ENCODE measurements at places on chromosomes 16 and 17.

DNA sequence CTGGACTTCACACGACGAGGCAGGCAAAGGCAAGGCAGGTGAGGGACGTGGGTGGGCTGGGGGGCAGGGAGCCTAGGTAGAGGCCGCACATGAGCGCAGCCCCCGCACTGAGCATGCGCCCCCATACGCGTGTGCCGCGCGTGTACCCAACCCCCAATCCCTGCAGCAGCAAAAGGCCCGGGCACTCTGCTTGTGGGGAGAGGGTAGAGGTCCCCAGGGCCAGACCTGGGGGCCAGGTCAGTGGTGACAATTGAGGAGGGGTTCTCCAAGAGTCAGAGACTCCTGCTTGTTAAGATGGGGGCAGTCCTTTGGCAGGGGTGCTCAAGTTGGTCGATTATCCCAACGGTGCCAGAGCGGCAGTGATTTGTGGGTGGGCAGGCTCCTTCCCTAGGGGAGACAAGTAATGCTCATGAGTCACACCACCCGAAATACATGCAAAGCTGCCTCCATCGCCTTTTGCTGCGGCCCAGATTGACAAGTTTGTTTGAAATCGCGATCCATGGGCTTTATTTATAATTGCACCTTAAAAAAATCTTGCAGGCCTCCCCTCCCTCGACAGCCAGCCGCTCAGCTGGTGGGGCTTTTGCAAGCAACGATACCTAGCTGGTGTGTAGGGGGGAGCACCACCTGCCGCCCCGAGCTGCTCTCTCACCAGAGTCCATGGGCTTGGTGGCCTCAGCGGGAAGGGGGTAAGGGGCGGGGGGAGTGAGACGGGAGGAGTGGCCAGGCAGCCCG, 1.1 kb upstream of the GIT1 start:
- DNase-seq: peak; percentile 52

DNA sequence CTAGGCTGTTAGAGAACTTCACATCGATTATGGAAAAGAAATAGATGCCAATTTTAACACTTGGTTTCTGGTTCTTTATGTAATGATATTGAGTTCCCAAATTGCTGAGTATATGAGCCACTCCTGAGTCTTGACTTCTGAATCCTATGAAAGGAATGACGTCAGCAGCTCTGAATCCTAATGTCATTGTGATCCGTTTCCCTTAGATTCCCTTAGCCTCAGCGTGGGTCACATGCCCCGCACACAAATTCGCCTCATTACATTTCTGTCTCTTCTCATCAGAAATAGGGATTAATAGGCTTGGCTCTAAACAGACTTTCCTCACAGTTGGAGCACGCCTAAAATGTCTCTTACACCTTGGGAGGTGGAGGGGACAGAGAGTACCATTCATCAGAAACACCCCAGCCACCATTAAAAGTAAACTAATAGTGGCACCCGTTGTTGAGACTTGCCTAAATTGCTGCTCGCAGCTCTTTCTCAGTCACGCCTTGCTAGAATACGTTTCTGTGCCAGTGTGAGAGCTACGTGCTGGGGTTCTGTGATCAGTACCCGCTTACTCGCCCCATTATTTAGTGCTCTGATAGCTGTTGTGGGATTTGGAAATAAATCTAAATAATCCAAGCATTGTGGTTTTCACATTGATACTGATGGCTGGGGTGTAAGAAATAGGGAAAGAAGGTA, 7.1 kb downstream of the MRM3 start:
- no peak for DNase-seq

DNA sequence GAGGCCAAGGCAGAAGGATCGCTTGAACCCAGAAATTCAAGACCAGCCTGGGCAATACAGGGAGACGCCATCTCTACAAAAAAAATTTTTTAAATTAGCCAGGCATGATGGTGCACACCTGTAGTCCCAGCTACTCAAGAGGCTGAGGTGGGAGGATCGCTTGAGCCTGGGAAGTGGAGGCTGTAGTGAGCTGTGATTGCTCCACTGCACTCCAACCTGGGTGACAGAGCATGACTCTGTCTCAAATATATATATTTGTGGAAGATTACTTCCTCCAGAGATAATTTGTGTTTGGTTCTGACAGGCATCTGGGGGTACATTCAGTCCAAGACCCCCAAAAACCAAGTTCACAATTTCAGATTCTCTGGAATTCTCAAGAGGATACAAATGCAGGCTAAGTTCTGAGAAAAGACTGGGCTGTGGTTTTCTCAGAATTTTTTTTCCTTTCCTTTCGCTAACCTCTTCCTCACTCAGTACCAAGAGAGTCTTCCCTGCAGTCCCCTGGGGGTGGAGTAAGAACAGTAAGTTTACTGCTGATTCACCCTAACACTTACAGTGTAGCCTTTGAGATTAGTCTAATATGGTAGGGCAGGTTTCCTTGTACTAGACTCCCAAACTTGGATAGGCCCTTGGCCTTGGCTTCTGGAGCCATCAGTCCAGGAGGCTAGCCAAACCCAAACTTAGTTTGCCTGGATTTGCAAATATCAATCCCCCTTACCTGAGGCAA, 15.1 kb downstream of the GSDMB start:
- peak; percentile 16 for DNase-seq

GRCh38 chr17:77359236-77359635, 218.5 kb downstream of the SEC14L1 start:
- DNase-seq: no peak

DNA sequence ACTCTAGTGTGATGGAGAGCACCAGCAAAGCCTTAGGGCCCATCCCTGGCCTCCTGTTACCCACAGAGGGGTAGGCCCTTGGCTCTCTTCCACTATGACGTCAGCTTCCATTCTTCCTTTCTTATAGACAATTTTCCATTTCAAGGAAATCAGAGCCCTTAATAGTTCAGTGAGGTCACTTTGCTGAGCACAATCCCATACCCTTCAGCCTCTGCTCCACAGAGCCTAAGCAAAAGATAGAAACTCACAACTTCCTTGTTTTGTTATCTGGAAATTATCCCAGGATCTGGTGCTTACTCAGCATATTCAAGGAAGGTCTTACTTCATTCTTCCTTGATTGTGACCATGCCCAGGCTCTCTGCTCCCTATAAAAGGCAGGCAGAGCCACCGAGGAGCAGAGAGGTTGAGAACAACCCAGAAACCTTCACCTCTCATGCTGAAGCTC, at the start of gene CCL8:
TSS of gene CCL8 (plus strand) at position 397 of the 445 bp plus-strand sequence. CDS start 67 bp downstream, outside the sequence.
- no peak for DNase-seq

GRCh38 chr17:9900784-9901183, 4.3 kb downstream of the RCVRN start:
- DNase-seq: peak; percentile 45

DNA sequence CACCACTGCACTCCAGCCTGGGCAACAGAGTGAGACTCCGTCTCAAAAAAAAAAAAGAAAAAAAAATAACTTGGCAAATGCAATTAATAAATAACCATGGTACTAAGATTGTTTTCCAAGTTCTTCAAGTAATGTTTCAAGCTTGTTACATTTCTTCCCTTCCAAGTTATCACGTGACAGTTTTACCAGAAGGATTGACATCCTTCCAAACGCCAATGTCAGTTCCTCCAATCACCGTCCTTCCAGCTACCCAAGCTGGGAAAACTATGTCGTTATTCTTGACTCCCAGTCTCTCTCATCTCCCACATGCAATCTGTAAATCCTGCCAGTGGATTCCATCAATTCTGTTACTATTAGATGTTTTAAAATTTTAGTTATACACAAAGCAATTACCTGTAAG, 3.9 kb upstream of the PHAF1 start:
- DNase-seq: no peak

GRCh38 chr17:44688675-44689476, 700 bp downstream of the CCDC43 start:
- no peak for DNase-seq

- peak; percentile 59 for DNase-seq
Observed at GRCh38 chr17:45925311-45925710, 31.0 kb downstream of the MAPT start.

GRCh38 chr17:10920558-10921108, 82.7 kb upstream of the PIRT start:
- DNase-seq: no peak

GRCh38 chr17:44842748-44843147, 4.9 kb upstream of the HIGD1B start:
- DNase-seq: no peak

DNA sequence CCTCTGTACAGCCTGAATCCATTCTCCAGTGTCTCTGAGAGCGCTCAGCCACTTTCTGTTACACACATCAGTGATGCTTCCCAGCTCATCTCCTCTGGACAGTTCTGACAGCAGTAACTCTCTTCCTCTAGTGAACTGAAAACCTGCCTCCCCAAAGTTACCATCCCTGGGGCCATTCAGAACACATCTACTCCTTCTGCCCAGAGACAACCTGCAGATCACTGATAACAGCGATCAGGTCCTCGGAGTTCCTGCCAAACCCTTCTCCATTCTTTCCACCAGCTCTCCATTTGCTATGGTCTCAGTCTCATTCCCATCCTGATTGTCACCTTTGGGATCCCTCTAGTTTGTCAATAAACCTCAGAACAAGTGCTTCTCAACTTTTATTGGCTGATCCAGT, 7.3 kb downstream of the ZZEF1 start:
- DNase-seq: no peak

DNA sequence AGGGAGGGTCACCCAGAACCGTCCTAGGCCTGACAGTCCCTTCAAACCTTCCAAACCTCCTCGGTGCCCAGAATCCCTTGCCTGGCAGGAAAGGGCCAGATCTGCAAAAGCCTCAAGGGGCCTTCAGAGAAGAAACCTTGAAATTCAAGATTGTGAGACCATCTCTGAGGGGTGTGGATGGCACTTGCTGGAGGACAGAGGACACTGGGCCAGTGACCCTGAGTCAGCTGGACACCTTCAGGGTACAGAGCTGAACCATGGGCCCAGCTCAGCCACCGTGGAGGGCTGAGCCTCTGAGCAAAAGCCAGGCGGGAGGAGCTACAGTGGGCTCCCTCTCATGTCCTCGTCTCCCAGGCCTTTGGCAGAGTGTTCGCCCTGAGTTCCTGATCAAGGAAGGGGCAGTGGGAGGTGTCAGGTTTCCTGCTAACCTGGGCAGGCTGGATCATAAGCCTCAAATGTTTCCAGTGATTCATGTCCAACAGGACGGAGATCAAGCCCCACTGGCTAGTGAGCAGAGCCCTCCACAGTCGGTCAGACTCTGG, 3.0 kb downstream of the PDILT start:
- DNase-seq: no peak

- DNase-seq: no peak
Observed at GRCh38 chr16:1913327-1914083, 4.7 kb downstream of the HS3ST6 start.

GRCh38 chr16:84072014-84072413, 29.4 kb upstream of the SLC38A8 start:
- peak; percentile 13 for DNase-seq

DNA sequence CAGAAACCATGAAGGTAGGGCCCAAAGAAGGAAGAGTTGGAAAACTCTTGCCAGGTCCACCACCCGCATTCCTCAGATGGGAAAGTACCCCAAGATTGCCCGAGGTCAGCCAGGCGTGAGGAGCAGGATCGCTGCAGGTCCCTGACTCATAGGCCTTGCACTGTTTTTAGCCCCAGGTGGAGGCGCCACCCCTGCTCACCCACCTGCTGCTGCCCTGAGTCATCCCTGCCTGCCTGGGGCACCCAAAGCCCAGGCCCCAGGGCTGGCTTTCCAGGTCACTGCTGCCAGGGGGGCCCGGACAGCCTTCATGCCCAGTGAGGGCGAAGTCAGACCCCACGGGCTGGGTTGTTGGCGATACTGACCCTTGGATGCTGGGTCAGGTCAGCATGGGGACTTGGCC, 100.9 kb downstream of the AMFR start:
- DNase-seq: no peak

- DNase-seq: peak; percentile 57
Observed at GRCh38 chr17:75412455-75413317, 7.2 kb upstream of the GRB2 start.

Measured in amniotic epithelial cell (primary cell).